ENCODE measurements at places on chromosomes 5 and 9. TPM values are rescaled to one million over a fixed set of nuclear protein-coding genes. Genes with fewer than 3 reads are reported as not detected.
A peak's percentile ranks its signal among the peaks of the same experiment; 100 is the strongest.

DNA sequence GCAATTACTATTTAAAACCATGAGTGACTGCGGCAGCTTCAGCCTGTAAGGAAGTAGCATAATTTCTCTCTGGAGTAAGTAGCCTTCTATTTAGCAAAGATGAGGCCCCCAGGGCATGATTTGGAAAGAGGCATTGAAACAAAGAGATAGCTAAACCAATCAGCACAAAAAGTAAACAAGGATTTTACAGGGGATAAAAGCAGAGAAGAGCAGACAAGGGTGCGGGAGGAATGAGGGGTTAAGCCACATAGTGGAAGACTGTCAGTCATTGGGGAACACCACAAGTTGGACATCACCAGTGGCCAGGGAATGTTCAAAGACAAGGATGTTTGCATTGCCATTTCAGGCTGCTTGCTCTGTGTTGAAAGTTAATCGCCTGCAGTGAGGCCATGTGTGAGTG is 24.0 kb upstream of the C5orf63 start:
- no peak for DNase-seq

GRCh38 chr9:114261026-114261425 is 61.9 kb upstream of the ORM1 start:
- no peak for DNase-seq

- DNase-seq, result no peak
Observed at GRCh38 chr9:129868872-129869486, 33.7 kb downstream of the USP20 start.

GRCh38 chr9:84937581-84937980 is 268.1 kb downstream of the NTRK2 start:
- no peak for DNase-seq

DNA sequence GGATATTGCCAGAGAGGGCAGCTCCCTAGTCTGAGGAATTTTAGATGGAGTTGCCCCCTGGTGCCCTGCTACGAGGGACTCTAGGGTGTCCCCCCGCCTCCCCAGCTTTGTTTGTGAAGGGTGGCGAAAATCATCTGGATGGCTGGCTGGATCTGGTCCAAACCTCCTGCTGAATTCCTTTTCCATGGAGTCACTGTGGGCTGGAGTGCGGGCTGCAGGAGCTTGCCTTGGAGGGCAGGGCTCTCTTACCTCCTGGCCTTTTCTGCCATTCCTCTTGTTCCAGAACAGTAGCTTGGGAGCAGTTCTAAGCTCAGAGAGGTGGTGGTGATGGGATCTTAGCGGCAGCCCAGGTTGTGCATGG is 2.1 kb downstream of the SYNPO start:
- DNase-seq, result no peak

GRCh38 chr9:129776566-129776937 is 23.7 kb upstream of the PTGES start:
- no peak for DNase-seq

DNA sequence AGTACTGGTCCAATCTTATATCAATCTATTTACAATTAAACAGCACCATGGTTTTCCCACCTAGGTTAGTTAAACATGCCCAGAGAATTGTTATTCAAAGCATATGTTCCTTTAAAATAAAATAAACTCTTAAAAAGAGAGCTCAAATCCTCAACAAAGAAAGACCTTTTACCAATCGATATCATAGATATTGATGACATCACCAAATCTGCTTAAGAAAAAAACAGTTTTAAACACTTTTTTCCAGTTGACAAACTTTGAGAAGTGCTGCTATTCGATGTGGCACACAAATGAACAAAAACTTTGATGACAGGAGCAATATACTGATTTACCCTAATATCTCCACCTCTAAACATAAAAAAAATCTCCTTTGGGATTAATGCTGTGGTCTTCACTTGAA is 15.7 kb downstream of the EFCAB9 start:
- DNase-seq, result no peak

GRCh38 chr5:45411971-45412612 is 284.1 kb downstream of the HCN1 start:
- no peak for DNase-seq

- DNase-seq, result no peak
Observed at GRCh38 chr9:36816371-36816770, 217.7 kb downstream of the PAX5 start.

DNA sequence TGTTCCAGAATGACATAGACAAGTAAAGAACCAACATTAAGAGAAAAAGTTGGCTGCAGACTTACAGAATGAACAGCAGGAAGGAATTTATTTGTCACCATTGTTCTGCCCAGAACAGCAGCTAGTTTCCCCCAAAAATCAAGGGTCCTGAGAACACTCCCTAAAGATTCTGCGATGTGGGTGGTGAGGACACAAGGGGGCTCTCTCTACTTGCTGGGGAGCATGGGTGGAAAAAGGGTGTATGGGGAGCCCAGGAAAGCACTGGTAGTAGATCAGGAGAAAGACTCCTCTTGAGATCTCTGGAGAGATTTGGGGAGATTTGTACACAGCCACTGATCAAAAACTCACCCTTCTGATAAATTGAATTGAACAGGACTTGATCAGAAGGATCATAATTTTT is 316.5 kb downstream of the KCTD16 start:
- no peak for DNase-seq

DNA sequence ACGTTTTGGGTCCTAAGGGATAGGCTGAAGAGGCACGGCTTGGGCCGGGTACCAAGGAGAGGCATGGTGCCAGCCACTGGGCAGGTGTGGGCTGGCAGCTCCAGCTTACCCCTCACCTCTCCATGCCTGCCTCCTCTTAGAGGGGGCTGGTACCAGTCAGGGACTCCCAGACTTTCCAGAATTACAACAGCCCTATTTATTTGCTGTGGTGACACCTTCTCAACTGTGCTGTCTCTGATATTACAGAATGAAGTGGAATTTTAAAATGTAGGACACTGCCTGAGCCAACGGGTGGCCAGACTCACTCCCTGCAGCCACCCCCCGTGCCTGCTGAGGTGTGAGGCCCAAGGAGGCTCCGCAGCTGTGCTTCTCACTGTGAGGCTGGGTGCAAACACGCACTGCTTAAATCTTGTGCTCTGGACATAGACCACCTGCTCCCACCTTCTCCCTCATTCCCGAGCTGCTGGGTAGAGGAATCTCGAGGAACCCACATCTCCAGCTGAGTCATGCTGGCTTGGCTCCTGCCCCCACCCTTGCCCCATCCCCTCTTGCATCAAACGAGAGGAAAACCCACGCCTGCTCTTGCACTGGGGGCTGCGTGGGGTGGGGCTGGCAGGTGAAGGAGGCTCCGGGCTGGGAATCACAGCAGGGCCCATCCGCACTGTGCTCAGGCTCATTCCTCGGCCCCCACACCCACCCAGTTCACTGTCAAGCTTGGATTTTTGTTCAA is 47.9 kb downstream of the PRRT1B start:
- peak; percentile 51 for DNase-seq

- DNase-seq, result no peak
Observed at GRCh38 chr5:108418197-108418596, 36.3 kb upstream of the FBXL17 start.

- DNase-seq, result no peak
Observed at GRCh38 chr5:168749391-168750100, 170.4 kb upstream of the PANK3 start.

DNA sequence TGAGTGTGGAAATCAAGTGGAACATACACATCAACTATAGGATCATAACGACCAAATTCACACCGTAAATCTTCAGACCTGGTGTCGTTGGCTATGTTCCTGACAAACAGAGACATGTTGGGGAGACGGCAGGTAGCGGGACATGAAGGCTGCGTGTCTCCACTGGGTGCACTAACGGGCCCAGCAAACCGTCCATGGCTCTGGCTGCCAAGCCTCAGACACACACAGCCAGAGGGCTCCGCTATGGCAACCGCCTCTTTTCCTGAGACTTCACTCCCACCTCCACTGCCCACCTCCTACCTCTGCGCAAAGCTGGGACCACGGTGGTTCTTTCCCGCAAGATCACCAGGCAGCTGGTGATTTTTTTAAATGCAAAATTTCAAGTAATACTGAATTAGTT is 16.3 kb downstream of the TMEM38B start:
- no peak for DNase-seq

DNA sequence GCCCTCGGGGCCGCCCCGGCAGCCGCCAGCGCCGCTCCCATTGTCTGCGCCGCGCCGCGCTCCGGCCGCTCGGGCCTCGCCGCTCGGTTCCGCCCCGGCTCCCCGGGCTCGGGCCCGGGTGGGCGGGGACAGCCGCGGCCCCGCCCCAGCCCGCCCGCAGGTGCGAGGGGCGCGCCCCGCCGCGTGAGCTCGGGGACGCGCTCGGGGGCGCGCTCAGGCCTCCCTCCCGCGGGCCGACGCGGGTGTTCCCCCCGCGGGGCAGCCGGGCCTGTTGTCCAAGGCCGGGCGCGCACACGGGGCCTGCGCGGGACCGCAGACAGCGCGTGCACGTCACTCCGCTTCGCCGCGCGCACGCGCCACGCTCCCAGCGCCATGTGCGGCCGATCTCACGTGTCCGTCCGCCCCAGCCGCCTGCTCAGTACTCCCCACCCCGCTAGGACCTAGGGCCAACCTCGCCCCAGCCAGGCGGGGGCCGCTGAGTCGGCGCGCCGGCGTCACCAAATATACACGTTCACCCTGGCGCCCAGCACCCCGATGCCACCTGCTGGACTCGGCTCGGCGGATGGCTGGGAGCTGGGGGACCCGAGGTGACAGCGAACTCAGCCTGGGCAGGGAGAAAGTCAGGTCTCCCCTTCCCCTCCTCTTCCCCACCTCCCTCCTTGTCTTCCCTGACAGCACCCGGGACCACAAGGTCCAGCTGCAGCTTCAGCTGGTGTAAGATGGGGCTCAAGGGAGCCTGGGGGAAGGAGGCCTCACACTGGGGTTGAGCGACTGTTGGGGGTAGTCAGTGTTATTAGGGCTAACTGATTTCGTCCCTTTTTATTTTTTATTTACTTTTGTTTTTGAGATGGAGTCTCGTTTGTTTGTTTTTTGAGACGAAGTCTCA is 14.3 kb downstream of the GBGT1 start:
- DNase-seq, result peak; percentile 91

DNA sequence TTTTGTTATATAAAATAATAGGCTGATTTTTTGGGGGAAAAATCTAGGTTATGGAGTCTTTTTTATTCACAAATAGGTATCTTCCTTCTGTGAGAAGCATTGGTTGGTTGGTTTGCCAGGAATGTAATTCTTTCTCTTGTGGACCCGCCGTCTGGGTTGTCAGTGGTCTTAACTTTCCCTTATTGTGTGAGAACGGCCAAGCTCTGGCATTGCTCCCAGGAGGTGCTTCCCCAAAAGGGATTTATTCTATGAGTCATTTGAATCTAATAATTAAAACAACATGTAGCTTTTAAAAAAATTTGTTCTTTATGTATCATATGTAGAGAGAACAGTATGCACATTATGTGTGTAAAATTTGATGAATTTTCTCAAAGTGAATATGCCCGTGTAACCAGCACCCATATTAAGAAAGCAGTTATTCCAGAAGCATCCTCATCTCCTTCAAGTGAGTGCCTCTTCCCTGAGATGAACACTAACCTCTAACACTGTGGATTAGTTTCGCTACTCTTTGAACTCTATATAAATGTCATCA is 114.4 kb downstream of the MAST4 start:
- DNase-seq, result peak; percentile 74

DNA sequence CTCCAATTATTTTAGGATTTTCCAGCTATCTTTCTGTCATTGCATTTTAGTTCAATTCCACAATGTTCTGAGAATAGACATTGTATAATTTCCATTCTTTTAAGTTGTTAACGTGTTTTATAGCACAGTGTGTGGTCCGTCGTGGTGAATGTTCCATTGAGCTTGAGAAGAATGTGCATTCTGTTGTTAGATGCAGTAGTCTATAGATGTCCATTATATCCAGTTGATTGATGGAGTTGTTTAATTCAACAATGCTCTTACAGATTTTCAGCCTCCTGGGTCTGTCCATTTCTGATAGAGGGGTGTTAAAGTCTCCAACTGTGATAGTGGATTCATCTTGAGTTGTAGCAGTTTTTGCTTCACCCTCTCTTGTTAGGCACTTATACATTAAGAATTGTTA is 1587.7 kb upstream of the NUDT12 start:
- no peak for DNase-seq

- DNase-seq, result no peak
Observed at GRCh38 chr9:4864698-4865097, 72.0 kb downstream of the RCL1 start.

- DNase-seq, result no peak
Observed at GRCh38 chr9:518540-518939, 303.9 kb downstream of the DOCK8 start.

DNA sequence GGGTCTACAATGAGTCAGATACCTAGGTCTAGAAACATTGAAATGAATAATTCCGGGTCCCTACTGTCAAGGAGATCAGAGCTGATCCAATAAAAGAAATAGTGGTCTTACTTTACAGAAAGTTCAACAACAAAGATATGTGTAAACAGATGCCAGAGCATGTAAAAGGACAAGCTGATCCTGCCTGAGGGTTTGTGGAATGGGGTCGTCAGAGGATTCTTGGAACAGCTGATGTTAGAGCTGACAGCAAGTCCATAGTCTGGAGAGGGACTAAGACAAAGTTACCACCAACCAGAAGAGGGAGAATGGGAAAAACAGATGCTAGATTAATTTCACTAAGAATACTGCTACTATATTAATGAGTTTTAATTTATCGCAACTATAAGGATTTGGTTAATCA is 71.5 kb downstream of the FREM1 start:
- DNase-seq, result no peak

- no peak for DNase-seq
Observed at GRCh38 chr9:131843989-131844744, 104.3 kb upstream of the RAPGEF1 start.

- DNase-seq, result no peak
Observed at GRCh38 chr5:56574778-56575177, 240.6 kb upstream of the MAP3K1 start.

DNA sequence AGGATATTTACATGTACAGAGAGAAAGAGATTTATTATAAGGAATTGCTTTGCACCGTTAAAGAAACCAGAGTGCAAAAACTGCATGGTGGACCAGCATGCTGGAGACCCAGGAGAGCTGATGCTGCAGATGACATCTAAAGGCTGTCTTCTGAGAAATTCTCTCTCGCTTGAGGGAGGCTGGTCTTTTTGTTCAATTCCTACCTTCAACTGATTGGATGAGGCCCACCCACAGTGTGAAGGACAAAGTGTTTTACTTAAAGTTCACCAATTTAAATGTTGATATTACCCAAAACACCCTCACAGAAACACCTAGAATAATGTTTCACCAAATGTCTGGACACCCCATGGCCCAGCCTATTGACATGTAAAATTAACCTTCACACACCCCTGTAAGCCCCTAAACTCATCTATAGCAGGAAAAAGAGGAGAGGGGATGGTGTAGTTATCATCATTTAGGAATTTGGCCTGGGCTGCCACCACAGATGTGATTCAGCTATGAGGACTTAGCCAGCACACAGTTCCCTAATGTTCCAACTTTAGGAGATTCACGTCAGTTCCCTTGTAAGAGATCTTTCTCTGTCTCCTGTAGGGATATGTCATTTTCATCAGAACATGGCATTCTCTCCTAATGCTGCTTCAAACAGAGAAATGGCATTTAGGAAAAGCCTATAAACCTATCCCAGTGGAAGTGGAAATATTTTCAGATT is 358.2 kb upstream of the TLE4 start:
- DNase-seq, result no peak

GRCh38 chr5:62306323-62306895 is 403 bp downstream of the KIF2A start:
- no peak for DNase-seq

GRCh38 chr5:78823196-78823595 is 161.9 kb downstream of the ARSB start:
- no peak for DNase-seq

GRCh38 chr5:51977014-51977413 is 593.8 kb downstream of the ISL1 start:
- DNase-seq, result no peak

The NEURL1B gene
- polyA plus RNA-seq, result 28.8 TPM

The SIL1 gene
- polyA plus RNA-seq, result 38.1 TPM

The COL23A1 gene
- polyA plus RNA-seq, result 8.9 TPM

The SLC6A7 gene
- not detected for polyA plus RNA-seq

All from left lung (tissue), 14 donors.